ENCODE measurements at places on chromosomes 1 and 21. TPM values are rescaled to one million over a fixed set of nuclear protein-coding genes. Genes with fewer than 3 reads are reported as not detected.

DNA sequence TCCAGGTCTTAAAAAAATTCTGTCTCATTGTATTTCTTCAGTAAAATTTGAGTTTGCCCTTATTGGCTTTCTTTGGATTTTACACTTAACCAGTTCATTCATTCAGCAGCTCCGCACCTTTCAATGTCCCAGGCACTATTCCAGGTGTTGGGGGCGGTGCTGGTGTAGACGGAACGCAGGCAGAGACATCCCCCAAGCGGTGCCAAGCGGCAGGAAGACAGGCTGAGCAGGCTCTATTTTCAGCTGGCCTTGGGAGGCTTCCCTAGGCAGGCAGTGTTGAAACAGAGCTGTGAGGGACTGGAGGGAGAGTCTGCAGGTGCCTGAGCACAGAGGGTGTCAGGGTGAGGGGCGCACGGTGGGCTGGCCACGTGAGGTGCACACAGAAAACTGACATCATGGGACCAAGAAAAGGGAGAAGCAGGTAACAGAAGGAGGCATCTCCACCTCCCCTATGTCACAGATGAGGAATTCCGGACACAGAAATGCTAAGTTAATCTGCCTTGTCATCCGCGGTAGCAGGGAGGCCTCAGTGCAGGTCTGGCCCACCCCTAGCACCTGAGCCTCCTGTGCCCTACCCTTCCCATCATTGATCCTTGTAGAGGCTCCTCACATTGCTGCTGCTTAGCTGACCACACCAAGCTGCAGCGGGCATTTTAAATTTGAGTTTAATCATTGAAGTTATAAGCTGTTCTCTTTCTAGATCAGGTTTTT, 40.8 kb downstream of the SLC37A1 start:
- no peak for DNase-seq

GRCh38 chr1:3636080-3636479, 11.3 kb downstream of the TPRG1L start:
- DNase-seq, result no peak

- DNase-seq, result no peak
Measured at GRCh38 chr1:183149273-183149672, 36.8 kb upstream of the LAMC2 start.

DNA sequence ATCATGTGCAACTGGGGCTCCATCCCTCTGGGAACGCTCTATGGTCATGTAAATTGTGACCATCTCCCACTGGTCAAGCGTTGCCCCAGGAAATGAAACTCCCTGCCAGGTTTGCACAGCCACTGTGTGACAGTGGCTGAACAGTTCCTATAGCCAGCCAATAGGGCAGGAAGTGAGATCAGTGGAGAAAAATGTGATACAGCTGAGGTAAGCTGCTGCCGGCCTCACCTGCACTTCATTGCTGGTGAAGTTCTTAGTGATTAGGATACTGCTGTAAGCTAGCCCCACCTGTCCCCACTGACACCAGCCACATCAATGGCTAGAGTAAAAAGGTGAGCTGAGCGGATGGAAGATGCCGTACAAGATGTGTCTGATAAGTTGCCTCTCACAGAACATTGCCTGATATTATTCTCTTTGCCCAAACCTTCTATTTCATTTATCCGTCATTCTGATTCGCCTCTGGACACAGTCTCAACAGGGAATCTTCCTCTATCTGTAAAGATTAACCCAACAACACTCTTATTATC, 38.4 kb upstream of the CDC42BPA start:
- no peak for DNase-seq

The STYXL2 gene
- not detected for total RNA-seq

- no peak for DNase-seq
Measured at GRCh38 chr1:155195201-155196102, 12.2 kb downstream of the THBS3 start.

DNA sequence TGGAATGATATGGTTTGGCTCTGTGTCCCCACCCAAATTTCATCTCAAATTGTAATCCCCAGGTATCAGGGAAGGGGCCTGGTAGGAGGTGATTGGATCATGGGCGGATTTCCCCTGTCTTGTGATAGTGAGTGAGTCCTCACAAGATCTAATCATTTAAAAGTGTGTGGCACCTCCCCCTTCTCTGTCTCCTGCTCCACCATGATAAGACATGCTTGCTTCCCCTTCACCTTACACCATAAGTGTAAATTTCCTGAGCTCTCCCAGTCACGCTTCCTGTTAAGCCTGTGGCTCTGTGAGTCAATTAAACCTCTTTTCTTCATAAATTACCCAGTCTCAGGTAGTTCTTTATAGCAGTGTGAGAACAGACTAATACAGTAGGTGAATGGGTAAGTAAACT, 109.3 kb downstream of the DMRTB1 start:
- DNase-seq, result no peak

The GCSAML gene
- total RNA-seq, result 1.4 TPM

DNA sequence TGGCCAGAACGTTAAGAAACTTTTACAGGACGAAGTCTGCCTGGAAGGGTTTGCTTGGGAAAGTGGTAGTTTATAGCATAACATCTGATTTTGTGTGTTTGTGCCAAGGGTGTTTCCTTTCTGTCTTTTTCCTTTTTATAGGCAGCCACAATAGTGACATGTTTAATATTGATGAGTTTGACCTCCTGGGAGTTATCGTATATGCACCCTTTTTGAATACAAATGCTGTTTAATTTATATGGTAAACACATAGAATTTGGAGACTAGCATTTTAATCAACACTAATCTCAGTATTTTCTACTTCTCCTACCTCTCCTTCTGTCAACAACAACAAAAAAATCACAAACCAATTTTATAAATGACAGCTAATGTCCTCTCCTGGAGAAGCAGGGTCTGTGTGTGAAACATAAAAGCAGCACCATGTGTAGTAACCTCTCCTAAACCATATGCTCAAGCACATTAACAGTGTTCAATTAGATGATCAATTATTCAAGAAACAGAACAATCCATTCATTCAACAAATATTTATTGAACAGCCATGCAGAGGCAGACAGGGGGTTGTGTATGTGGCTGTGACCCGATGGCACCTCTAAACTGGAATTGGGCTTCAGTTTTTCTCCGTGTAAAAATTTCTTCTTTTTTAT, 604 bp upstream of the FMN2 start:
- no peak for DNase-seq

DNA sequence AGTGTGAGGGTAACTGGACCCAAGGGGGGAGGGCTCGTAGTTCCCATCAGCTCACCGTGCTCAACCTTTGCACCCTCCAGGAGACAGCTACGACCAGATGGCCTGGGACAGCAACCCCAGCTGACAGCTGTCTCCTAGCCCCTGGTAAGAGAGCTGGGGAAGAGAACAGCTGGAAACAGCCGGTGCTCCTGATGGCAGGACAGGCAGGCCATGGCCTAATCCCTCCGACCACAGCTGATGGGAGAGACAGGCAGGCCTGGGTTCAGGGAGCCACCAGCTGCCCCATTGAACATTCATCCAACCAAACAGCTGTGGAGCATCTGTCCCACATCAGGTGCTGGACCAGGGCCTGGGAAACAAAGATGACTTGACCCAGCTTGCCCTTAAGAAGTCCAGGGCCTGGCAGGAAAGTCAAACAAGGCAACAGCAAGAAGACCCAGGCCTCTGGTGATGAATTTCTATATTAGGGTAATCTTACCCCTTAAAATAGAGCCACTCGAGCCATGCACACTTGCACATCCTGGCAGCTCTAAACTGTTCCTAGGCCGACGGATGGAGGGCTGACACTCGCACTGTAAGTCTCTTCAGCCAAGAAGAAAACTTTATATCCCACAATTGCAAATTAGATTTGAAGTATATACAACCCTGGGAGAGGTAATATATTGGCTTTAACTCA, 12.2 kb downstream of the OLFML2B start:
- no peak for DNase-seq

The HPCA gene
- 0.59 TPM for total RNA-seq

Data from natural killer cell (primary cell).